Cerebellar cortex (tissue), 1 donor: ENCODE measurements at places on chromosomes 6 and 20.

GRCh38 chr6:151005164-151005563 lies 139.7 kb downstream of the MTHFD1L start:
- DNase-seq: no peak

- no peak for DNase-seq
Measured at GRCh38 chr6:72248621-72249020, 362.3 kb downstream of the RIMS1 start.

GRCh38 chr6:44537306-44538049 lies 150.0 kb downstream of the CDC5L start:
- DNase-seq: no peak

- DNase-seq: no peak
Measured at GRCh38 chr6:84779380-84779779, 15.0 kb upstream of the TBX18 start.
